Activated CD8-positive, alpha-beta T cell treated with anti-CD3 and anti-CD28 coated beads, Interleukin-2, amount 10 ng/mL, durations not matched to agents 7 days and 5 days (primary cell): ENCODE measurements at places on chromosomes 4 and X. TPM values are rescaled to one million over a fixed set of nuclear protein-coding genes. Genes with fewer than 3 reads are reported as not detected.

The REELD1 gene
- total RNA-seq: not detected

The SPANXB1 gene
- not detected for total RNA-seq

The COX7B2 gene
- not detected for total RNA-seq

The AFM gene
- not detected for total RNA-seq

The FAM50A gene
- 63.5 TPM for total RNA-seq
